RPMI8226 (cell line): ENCODE measurements at places on chromosomes 1 and 21.

DNA sequence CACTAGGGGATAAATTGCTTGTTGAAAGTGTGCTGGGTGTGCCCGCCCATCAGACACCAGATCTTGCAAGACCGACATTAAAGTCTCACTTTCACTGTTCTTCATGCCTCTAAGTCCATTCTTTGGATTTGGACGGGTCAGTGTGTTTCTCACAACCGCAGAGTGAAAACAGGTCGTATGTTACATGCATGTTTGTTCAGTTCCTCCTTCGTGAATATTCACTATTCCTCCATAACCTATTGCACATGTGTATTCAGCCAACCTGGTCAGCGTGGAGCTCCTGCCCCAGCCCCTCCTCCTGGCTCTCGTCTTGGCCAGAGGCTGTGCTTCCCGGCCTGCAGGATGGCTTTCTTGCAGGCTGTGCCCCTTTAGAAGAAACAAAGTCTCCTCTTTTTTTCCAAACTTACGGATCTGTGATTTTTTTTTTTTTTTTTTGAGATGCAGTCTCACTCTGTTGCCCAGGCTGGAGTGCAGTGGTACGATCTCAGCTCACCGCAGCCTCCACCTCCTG, 2.2 kb upstream of the KRTAP10-6 start:
- DNase-seq: no peak

DNA sequence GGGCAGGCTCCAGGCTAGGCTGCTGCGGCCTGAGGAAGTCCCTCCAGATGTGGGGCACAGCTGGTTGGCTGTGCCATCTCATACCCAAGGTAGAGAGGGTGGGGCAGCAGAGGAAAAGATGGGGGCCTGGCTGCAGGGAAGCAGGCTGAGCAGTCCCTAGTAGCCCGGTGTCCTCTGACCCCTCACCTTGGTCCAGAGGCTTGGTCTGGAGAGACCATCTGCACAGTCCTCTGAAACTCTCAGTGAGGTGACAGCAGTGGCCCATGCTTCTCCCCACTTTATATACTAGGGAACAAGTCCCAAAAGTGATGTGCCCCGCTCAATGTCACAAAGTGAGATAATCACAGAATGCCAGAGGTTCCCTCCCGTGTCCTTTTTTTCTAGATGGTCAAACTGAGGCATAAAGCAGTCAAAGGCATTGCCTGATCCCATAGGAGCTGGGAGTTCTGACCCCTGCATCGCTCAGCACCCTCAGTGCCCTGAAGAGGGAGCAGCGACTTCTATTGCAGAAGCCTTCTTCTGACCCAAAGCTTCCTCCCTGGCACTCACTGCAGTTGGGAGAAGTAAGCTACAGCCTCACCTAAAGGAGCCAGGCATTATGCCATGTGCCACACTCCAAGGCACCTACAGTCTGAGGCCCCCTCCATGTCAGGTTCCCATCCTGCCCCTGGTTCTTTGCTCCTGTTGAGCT, 45.5 kb downstream of the TRABD2B start:
- DNase-seq: peak; percentile 43

- DNase-seq: no peak
Observed at GRCh38 chr1:223524930-223525451, 131.8 kb downstream of the CCDC185 start.

GRCh38 chr1:151294742-151295462, 12.8 kb downstream of the ZNF687 start:
- DNase-seq: no peak

DNA sequence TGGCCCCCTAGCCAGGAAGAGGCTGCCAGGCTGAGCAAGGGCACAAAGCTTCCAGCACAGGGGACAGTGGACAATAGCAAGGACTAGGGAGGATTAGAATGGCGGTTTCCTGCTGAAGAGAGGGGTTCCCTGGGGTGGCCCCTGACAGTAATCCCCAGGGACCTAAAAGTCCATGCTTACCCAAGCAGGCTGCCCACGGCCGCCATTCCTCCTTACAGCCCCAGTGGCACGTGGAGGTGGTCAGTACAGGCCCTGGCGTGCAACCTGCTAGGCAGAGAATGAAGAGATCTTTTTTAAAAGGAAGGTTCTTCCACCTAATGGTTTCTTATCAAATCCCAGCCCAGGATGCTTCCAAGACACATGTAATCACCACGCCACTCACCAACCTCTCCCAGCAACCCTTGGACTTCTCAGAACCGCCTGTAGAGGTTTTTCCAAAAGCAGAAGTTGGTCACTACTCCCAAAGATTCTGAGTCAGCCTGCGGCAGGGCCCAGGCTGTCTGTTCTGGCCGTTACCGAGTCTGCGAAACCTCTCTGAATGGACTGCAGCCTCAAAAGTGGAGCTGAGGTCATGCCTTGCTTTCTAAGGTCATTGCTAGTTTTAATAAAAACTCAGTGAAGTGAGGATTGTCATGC, 926 bp downstream of the MRPL55 start:
- DNase-seq: no peak

DNA sequence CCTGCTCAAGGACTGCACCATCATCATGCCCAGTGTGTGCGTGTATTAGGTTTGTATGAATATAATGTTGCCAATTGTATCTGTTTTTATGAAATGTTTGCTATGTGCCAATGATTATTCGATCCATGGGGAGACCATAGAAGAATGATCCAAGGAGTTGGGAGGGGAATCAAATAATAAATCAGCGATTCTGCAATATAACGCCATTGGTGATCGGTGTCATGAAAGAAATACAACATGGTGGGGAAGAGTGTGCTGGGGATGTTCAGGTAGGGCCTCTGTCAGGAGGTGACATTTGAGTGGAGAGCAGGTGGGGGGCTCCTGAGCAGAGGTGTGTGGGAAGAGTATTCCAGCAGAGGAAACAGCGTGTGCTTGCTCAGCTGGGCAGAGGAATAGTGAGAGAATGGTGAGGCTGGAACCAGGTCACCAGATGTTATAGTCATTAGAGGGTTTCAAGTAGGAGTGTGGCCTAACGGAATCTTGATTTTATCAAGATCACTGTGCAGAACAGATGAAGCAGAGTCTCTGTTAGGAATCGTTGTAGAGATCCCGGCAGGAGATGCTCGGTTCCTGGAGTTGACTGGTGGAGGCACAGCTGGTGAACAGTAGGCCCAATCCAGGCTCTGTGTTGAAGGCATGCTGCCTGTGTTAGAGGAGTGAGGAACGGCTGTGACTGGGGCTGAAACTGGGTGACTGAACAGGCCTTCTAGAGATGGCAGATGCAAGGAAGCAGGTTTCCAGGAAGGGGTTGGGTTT, 2.9 kb upstream of the ZNF496 start:
- DNase-seq: no peak

DNA sequence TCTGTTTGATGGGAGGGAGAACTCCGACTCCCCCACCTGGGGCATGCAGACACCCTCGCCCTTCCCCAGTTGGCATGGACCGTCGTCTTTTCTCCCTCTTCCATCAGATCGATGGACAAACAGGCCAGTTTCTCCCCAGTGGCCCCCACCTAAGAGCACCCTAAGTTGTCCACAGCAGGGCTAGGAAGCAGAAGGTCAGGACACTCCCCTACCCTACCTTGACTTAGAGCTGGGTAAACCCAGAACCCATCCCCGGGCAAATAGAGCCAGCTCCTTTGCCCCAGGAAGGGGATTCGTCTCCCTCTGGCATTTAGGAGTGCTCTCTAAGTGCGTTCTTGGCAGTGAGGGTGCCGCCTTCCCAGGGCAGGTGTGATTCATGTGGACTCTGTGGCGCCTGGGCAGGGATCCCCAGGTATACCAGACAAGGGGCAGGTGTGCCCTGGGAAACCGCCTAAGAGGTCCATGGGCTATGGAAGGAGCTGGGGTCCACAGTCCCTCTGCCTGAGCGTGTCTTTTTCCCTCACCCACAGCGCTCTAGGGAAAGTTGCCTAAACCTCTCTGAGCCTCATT, 2.7 kb upstream of the RUNX3 start:
- DNase-seq: no peak

DNA sequence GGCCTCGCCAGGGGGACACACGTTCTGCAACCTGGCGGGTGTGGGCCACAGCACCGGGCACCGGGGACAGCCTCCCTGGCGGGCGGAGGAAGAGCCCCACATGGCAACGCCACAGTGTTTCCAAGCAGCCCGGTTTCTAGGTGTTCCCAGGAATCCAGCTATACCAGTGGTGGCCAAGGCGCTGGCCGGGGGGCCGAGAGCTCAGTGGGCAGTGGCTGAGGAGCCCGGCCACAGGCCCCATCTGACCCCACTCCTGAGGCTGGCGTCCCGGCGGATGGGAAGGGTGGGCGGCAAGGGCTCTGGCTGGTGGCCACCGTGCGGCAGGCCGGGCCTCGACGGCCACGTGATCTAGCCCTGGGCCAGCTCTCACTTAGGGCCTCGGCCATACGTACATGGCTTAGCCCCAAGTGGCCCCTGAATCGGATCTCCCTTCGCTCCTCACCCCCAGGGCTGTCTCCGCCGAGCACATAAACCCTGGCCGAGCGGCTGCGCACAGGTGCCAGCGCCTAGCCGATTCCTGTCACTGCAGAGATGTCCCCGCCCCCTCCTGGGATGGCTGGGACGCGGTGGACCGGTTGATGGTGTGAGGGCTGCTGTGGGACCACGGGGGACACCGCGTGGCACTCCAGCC, 68.7 kb downstream of the MORN1 start:
- no peak for DNase-seq

DNA sequence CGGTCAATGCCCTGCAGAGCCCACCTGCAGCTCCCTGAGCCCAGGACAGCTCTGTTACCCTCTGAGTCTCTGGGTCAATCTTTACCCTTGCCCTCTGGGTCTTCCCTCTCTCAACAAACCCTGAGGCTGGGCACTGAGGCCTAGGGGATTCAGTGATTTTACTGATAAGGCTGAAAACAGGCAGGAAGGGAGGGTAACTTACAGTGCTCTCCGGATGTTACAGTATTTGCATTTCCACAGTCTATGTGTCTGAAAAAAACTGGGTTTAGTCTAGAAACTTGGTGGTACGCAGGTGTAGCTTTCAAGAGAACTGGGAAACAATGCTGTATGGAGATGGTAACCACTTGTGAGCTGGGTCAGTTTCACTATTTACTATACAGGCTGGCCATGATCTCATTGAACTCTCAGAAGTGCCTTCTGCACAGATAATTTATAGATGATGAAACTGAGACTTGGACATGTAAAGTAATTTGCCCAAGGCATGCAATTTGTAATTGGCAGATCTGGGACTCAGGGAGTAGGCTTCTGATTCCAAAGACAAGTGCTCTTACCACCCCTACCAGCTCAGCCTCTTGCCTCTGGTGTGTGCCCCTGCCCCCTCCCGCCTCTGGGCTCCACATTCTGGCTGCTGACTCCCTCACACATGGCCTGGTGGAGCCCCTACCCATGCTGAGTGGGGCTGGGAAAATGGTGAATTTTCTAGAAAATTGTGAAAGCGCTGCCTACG, 48.8 kb downstream of the TENT5C start:
- peak; percentile 82 for DNase-seq

- DNase-seq: no peak
Observed at GRCh38 chr1:90175490-90176167, 180.7 kb downstream of the ZNF326 start.

GRCh38 chr1:158180741-158181576, at the start of gene CD1D:
CD1D (plus strand) TSS chr1:158180895; CDS start chr1:158181102, 207 bp downstream.
- peak; percentile 11 for DNase-seq

GRCh38 chr1:242613266-242613815, 88.8 kb upstream of the PLD5 start:
- no peak for DNase-seq

DNA sequence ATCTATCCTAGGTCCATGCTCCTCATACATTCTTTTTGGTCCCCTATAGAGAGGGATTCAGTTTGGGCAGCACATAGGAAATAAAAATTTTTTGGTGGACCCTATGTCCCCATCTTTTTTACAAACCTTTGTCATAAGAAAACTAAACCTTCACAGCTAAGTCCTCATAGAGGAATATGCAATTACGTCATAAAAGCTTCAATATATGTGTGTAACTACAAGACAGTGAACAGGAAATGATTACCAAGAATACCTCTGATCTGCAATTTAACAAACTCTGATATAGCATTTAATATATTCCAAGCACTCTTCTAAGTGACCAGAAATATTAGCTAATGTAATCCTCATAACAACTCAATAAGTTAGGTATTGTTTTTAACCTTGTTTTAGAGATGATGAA, 6.3 kb upstream of the DENND2C start:
- no peak for DNase-seq

DNA sequence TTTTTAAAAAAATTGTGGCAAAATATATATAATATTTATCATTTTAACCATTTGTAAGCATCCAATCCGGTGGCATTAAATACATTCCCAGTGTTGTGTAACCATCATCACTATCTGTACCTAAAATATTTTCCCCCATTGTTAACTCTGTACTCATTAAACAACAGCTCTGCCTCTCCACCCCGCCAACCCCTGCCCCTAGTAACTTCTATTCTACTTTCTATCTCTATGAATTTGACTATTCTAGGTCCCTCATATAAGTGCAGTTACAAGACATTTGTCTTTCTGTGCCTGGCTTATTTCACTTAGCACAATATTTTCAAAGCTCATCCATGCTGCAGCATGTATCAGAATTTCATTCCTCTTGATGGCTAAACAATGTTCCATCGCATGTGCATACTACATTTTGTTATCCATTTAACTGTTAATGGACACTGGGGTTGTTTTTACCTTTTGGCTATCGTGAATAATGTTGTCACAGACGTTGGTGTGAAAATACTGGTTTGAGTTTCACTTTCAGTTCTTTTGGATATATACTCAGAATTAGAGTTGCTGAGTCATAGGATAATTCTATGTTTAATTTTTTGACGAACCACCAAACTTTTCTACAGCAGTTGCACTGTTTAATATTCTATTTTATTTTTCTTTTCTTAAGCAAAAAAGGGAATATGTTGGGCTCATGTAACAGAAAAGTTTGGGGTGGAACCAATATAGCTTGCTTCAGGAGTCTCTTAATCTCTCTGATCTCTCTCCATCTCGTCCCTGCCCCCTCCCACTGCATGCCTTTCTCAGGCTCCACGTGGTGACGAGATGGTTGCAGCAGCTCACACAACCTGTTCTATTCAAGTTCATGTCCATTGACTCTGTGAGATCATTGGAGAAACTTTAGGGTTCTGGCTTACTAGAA, 25.2 kb upstream of the RCAN1 start:
- DNase-seq: peak; percentile 71

GRCh38 chr21:32547018-32547417, 38.3 kb downstream of the TCP10L start:
- DNase-seq: no peak

GRCh38 chr1:7526196-7526866, 244.8 kb upstream of the VAMP3 start:
- DNase-seq: no peak

DNA sequence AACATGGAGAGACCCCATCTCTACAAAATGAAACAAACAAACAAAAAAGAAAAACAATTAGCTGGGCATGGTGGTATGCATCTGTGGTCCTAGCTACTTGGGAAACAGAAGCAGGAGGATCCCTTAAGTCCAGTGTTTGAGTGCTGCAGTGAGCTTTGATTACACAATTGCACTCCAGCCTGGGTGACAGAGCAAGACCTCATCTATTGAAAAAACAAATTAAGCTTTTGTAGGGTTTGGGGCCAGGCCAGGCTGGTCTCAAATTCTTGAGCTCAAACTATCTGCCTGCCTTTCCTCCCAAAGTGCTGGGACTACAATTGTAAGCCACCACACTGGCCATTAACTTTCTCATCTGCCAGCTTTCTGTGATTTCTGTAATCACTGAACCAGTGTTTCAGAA, 27.2 kb downstream of the NIPAL3 start:
- no peak for DNase-seq
